Activated T-helper 9 cell treated with anti-CD3 and anti-CD28 coated beads, Interleukin-2, amount 50 U/mL, for 16 hours (primary cell): ENCODE measurements at places on chromosomes 13 and 19.
A peak's percentile ranks its signal among the peaks of the same experiment; 100 is the strongest.

GRCh38 chr19:7492558-7492957 is 3.7 kb upstream of the PEX11G start:
- DNase-seq = no peak

- no peak for DNase-seq
These were observed 250.3 kb downstream of the COL4A1 start for GRCh38 chr13:110056640-110057039.

GRCh38 chr19:36103040-36103626 is 7.8 kb upstream of the OVOL3 start:
- no peak for DNase-seq

DNA sequence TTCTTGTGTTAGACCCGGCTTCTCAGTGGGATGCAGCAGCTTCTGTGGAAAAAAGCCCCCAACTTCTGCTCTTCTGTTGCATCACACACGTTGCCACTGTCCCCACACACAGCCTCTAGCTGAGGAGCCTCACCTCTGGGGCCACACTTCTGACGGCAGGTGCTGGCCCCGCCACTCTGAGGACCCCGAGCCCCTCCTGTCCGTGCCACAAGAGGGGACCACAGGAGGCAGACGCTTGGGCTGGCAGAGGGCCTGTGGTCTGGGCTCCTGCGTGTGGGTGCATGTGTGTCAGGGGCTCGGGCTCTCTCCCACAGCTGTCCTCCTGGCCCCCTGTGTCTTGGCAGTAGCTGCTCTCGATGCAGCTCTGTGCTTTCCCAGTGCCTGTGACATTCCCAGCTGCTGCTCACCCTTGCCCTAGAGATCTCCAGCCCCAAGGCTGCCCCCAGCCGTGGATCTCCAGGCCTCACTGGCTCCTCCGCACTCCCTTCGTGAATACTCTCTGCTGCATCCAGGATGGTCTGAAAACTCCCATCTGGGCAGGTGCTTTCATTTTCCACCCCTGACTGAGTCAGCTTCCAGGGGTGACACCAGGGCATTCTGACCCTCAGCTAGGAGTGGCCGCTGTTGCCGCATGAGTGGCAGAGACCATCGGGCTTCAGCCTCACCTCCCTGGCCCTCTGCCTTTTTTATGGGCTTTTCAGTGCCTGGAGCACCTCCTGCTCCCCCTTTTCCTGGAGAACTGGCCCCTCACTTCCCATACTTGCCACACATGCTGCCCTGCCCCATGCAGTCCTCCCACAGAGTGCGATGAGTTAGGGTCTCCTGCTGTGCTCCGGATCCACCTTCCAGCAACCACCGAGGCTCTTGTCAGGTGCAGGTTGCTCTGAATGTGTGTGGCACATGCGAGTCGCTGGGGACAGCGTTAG is 13.7 kb downstream of the MAU2 start:
- no peak for DNase-seq

- no peak for DNase-seq
These were observed 249.0 kb downstream of the TSHZ3 start for GRCh38 chr19:31100206-31100590.

- DNase-seq = no peak
These were observed 1124.5 kb upstream of the ATXN8OS start for GRCh38 chr13:68982961-68983619.

DNA sequence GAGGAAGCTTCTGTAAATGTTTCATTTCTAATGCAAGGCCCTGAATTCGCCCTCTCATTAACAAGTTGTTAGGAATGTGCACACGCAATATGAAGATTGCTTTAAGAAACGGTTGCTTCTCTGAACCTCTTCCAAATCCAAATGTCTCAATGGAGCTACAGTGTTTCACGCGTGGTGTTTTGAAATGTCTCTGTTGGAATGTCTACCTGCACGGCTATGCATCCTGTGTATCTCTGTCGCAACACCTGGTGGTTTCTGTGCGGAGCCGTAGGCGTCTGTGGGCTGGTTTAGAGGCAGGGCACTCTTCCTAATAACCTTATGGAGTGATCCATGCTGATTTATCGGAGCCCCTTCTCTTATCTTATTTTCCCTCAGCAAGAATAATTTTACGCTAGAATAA is 1584.2 kb upstream of the SLC10A2 start:
- no peak for DNase-seq

- no peak for DNase-seq
These were observed 29.9 kb downstream of the TINCR start for GRCh38 chr19:5537870-5538269.

GRCh38 chr13:65054277-65054676 is 2175.9 kb downstream of the PCDH9 start:
- DNase-seq = no peak

- no peak for DNase-seq
These were observed 207.8 kb downstream of the RFC3 start for GRCh38 chr13:34025746-34026145.

- DNase-seq = no peak
These were observed 147.3 kb downstream of the SLC7A1 start for GRCh38 chr13:29448174-29448573.

DNA sequence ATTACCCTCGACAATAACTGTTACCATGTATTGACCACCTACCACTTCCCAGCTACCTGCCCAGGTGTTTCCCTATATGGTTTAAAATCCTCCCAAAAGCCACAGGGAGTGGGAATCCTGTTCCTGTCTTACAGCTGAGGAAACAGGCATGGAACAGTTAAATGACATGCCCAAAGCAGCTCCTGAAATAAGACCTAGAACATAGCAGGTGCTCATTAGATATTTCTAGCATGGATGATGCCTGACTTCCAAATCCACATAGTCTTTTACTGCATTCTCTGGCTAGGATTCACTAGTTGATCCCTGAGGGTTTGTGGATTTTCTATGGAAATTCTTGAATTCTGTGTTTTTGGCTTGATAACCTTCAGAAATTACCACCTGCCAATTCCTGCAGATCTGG is 13.0 kb downstream of the KCNN4 start:
- no peak for DNase-seq

DNA sequence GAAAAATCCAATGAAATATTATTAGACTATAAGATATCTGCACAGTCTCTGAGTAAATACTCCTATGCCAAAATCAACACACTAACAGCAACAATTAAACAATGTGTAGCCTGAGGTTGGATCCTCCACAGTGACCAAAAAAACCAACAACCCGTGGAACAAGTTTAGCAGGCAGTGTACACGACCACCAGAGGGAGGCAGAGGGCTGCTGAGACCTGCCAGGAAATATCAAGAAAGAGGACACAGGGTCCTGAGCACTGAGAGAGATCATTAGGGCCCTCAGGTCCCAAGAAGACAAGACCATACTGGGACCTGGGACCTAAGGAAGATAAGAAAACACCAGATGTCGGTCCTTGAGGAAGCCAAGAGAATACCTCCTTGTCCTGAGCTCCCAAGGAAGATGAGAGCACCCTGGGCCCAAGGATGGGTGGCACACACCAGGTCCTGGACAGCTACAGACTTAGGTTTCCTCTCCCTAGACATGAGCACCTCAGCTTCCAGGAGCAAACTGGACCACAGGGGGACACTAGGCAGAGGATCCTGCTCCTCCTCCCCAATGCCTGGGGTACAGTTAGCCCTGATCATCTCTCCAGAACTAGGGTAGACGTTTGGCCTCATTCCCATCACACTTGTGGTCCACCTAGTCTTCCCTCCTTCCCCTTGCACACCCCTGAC is 822 bp upstream of the ZNF274 start:
- peak; percentile 42 for DNase-seq

- DNase-seq = no peak
These were observed 229.8 kb downstream of the LHFPL6 start for GRCh38 chr13:39373145-39373544.

- no peak for DNase-seq
These were observed 72.5 kb upstream of the MRI1 start for GRCh38 chr19:13691569-13692435.

- DNase-seq = no peak
These were observed 30.0 kb downstream of the PDE4A start for GRCh38 chr19:10450191-10450852.

DNA sequence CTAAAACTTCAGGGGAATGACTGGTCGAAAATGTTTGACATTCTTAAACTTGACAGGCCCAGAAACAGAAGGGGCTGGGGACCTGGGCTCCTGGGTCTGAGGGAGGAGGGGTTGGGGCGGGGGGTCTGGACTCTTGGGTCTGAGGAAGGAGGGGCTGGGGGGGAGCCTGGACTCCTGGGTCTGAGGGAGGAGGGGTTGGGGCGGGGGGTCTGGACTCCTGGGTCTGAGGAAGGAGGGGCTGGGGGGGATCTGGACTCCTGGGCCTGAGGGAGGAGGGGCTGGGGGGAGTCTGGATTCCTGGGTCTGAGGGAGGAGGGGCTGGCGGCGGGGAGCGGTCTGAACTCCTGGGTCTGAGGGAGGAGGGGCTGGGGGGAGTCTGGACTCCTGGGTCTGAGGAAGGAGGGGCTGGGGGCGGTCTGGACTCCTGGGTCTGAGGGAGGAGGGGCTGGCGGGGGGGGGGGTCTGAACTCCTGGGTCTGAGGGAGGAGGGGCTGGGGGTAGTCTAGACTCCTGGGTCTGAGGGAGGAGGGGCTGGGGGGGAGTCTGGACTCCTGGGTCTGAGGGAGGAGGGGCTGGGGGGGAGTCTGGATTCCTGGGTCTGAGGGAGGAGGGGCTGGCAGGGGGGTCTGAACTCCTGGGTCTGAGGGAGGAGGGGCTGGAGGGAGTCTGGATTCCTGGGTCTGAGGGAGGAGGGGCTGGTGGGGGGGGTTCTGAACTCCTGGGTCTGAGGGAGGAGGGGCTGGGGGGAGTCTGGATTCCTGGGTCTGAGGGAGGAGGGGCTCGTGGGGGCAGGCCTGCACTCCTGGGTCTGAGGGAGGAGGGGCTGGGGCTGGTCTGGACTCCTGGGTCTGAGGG is 5.5 kb upstream of the KLK6 start:
- DNase-seq = no peak

DNA sequence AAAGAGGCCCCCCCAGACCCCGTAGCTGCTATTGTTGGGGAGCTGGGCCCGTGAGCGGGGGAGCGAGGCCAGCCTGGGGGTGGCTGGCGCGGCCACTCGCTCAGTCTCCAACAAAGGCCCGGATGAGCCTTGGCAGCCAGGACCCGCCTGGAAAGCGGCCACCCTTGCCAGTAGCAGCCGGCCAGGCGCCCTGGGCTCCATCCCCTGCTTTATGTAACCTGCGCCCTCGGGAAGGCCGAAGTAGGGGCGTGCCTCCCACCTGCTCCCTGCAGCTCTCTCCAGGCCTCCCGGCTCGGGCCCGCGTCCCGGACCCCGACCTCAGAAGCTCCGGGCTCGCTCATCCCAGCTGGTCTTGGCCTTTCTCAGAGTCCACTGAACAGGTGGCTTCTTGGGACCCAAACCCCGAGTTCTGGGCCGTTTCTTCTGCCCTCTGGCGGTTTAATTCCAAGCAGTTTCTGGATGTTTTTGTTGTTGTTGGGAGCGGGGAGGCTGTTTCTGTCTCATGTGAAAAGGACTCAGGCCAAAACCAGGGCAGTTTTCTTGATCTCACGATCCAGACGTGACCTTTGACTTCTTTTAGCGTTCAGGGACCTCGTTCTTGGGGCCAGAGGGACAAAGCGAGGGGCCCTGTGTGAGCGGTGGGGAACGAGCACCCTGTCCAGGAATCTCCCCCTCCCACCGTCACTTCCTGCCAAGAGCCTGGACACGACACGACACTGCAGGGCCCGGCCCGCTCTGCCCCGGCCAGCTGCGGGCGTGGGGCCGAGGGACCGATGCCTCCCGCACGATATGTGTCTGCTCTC is 1.2 kb downstream of the CDC34 start:
- no peak for DNase-seq

DNA sequence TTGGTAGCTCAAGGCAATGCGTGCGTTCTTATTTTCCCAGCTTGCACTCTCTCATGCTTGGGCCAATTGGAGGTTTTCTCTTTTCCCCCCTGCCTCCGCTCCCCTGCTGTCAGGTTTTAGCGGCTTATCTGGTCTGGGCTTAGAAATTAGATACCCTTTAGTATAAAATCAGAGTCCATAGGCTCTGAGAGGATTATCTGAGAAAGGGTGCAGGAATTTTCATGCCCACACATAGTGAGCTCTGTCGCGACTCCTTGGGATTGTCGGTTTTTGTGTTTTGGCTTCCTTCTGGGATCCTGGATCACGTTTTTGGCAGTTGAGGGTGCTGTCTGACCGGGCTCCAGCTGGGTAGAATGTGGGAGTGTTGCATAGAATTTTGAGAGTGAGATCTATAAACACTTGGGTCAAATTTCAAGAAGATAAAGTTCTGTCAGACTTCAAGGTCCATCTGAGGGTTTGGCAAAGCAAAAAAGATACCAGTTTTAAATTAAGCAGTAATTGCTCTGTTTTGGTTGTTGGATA is 12.4 kb downstream of the CHAF1A start:
- DNase-seq = no peak

GRCh38 chr13:21675095-21675991 is 4.5 kb downstream of the FGF9 start:
- peak; percentile 32 for DNase-seq

- no peak for DNase-seq
These were observed 19.8 kb upstream of the ZNF91 start for GRCh38 chr19:23415034-23415433.

- no peak for DNase-seq
These were observed 121.9 kb downstream of the ESD start for GRCh38 chr13:46675016-46675415.

DNA sequence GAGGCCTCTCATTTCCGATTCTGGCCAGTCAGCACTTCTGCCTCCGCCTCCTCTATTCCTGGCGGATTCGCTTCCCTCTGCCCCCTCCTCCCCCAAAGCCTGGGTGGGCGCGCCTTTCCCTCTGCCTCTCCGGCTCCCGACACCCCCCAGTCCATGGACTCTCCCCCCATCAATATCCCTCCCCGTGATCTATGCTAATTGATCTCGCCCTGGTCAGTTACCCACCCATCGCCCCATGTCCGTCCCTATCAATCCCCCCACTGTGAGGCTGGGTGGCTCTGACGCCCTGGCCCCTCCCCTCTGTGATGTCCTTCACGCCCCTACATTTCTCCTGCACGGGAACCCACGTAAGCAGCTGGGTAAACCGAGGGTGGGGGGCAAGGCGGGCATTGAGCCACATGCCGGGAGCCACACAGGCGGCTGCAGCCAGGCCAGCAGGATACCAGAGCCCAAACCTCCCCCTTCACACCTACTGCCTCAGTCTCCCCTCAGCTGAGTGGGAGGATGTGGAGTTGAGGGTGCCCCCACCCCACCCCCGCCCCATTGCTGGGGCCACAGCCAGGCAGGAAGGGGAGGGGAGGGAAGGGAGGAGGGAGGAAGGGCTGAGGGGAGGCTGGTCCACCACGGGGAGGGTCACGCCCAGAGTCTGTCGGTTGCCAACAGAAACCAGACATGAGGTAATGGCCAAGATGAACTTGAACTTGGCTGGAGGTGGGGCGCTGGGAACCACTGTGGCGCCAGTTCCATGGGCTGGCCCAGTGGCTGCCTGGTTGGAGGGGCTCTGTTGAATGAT is 21.0 kb downstream of the SMIM24 start:
- no peak for DNase-seq

- DNase-seq = no peak
These were observed 120.0 kb upstream of the TMTC4 start for GRCh38 chr13:100794575-100794974.

GRCh38 chr13:112885242-112885781 is 83.7 kb upstream of the MCF2L start:
- no peak for DNase-seq

GRCh38 chr13:51643882-51644281 is 59.6 kb downstream of the WDFY2 start:
- no peak for DNase-seq

GRCh38 chr13:92591117-92591516 is 635.5 kb upstream of the GPC6 start:
- no peak for DNase-seq

GRCh38 chr19:45772130-45772840 is 3.2 kb upstream of the SIX5 start:
- DNase-seq = no peak
